ENCODE measurements at places on chromosomes 1 and 21.

- DNase-seq = peak; percentile 68
Measured at GRCh38 chr1:154729577-154729976, 121.6 kb upstream of the ADAR start.

- no peak for DNase-seq
Measured at GRCh38 chr1:184791550-184791900, 36.9 kb upstream of the EDEM3 start.

DNA sequence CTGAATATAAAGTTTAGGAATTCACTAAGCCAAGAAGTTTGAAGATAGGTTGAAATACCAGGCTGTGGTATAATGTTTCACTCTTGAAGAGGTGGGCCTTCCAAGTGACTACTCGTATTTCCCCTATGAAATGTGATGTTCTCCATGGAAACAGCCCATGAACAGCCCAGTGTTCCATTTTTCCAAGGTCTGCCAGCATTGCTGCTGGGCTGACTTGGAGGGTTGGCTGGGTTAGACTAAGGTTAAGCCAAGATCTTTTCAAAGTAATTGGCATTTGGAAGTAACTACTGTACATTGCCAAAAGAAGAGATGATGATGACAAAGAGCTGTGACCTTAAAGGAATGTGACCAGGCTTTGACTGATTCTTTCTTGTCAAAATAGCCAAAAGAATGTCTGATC, 73.8 kb downstream of the RPE65 start:
- DNase-seq = no peak

- DNase-seq = no peak
Measured at GRCh38 chr21:22311741-22312462, 1313.7 kb downstream of the NCAM2 start.

DNA sequence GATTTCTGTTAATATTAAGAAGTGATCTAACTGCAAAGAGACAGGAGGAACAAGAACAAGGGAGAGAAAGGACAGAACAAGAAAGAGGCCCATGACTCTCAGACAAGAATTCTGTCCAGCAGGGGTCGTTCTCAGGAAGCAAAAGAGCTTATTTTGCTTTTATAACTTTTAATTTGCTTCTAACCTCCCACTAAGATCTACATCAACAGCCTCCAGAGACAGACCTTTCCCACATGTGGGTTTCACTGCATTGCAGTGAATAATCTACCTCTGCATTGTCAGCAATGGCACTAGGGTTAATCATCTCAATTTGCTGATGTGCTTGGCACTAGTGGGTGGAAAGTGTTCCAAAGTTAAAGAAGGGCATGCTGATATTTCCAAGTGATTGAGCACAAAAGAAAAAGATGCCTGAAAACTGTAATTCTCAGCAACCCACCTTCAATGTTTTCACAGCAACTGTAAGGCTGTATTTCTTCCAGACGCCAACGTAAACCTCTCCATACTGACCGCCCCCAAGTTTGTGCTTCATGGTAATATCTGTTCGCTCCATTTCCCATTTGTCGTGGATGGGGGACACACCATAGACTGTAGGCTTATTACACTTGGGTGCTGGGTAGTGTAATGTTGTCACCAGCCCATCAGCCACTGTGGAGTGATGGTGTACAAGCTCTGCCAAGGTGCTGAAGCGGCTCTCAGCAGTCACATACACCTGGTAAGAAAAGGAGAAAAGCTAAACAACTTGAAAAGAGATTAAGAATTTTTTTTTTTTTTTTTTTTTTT, 39.5 kb downstream of the TOR3A start:
- DNase-seq = peak; percentile 35
